Astrocyte of the hippocampus (primary cell): ENCODE measurements at places on chromosomes 13 and 19.
A peak's percentile ranks its signal among the peaks of the same experiment; 100 is the strongest.

DNA sequence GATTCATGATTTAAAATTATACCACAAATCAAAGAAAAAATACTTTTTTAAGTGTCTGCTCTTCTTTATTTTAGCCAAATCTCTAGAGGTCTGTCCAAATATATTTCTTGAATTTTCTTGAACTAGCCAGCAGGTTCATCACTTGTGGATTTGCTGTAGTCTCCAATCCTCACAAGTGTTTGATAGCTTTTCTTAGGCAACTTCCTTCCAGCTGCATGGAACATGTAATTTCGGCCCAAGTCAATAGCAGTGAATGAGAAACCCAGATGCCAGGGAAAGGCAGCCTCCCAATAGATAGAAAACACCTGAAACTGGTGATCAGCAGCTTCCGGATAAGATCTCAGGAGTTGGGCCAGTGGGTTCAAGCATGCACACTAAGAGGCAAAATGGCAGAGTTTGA, 15.6 kb upstream of the RNASEH2B start:
- DNase-seq = no peak

DNA sequence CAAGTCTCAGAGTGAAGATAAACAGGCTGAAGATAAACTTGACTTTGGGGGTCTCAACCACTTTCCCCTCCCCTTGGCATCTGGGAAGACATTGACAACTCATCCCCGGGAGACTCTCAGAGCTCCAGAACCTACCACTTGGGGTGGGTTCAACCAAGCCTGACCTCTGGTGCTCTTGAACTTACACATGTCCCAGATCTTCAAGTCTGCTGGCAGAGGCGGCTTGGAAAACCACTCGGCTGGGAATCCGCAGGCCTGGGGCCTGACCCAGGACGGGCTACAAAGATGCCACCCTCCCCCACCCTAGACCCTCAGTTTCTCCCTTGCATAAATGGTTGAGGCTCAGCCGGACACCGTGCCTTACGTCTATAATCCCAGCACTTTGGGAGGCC, 512 bp downstream of the LRRC8E start:
- no peak for DNase-seq

DNA sequence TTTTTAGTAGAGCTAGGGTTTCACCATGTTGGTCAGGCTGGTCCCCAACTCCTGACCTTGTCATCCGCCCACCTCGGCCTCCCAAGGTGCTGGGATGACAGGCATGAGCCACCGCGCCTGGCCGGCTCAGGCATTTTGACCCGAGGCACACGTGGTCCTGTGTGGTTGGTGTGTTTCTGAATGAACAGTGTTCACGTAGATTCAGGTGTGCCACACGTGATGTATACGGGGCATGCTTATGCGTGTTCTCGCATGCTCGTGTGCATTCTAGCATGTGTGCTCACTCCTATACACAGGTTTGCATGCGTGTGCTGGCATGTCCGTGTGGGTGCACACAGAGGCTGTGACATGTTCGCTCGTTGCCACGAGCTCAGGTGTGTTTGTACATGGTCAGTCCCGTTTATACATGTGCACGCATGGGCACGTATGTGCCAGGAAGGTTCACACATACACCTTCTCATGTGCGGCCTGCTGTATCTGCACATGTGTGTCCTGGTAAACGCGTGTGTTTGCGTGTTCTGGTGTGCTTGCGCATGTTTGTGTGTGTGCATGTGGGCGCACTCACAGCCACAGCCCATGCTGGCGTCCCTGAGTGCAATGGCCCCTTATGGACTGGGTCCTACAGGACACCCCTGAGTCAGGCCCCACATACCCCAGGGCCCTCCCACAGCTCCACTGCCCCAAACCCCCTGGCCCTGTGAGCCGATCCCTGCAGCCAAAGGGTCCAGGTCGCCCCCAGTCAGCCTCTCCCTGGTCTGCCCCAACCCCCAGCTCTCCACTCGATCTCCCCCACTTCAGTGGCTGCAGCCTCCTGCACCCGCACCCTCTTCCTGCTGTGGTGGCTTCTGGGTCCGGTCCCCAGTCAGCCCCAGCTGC, 20.6 kb upstream of the TCF3 start:
- no peak for DNase-seq

DNA sequence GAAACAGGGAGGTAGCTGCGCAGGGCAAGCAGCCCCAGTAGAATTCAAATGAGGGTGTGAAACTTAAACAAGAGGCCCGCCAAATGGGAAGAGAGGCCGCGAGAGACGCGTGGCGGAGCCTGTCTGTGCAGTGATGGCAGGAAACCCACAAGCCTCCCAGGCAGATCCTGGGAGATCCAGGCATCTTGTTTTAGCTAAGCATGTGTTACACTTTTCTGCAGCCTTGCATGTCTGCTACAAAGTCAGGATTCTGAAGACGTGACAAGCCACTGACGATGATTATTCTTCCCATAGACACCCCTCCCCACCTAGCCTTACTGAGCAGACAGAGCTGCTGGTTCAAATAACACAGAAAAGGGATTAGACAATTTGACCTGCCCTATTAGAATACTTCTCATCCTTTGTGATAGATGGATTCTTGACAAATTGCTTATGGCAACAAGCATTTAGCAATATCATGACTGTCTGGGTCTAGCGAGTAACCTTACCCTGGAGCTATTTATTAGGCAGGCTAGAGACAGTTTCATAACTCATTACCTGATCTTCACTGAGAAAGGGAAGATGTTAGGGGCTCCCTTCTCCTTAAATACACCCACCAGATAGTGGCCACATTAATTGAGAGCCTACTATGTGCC, 185.2 kb upstream of the IRS2 start:
- peak; percentile 18 for DNase-seq

DNA sequence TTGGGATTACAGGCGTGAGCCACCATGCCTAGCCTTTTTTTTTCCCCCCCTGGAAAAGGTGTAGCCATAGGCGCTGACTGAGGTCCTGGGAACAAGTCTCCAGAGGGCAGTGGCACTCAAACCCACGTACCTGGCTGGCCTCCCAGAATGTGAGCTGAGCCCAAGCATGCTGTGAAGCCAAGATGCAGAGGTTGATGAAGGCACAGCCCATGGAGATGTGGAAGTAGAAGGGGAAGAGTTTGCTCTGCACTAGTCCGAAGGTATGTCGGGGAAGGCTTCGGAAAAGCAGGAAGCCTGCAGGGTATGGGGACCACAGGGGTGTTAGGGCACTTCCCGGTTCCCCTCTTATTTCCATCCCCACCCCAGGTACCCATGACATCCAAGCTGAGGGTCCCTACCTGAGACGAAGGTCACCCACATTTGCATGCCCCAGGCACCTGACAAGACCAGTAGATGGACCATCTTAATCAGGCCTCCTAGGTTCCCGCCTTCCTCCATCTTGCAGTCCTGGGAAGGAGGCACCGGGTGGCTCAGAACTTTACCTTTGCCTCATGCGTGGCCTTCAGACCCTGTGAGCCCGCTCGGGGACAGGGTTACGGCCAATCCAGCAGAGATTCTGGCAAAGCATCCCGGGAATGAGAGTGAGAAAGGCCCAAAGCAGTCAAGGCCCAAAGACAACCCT, 805 bp downstream of the TMEM205 start:
- no peak for DNase-seq

DNA sequence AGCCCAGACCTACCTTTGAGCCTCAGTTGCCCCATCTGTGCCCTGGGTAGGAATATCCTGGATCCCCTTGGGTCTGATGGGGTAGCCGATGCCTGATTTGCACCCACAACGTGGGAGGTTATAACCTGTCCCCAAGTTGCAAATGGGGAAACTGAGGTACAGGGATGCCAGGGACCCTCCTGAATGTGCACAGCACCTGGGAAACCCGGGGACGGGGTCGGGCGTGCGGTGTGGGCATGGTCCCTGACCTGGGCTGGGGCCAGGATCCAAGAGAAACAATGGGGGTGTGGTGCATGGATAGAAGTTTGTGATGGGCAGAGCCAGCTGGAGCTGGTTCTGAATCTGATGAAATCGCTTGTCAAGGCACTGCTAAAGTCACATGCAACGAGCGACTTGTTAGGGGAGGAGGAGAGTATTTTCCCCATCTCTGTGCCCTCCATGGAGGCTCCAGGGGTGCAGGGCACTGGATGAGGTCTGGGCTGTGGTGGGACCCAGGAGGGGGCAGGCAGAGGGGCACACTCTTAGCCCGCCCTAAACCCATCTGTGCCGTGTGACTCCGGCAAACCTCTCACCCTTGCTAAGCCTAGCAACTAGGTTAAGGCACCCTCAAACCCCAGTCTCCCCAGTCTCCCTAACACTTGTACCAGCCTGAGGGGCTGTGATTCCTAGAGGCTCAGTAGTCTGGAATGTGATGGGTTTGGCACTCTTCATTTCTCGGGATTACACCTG, 749 bp downstream of the GDF15 start:
- DNase-seq = no peak

DNA sequence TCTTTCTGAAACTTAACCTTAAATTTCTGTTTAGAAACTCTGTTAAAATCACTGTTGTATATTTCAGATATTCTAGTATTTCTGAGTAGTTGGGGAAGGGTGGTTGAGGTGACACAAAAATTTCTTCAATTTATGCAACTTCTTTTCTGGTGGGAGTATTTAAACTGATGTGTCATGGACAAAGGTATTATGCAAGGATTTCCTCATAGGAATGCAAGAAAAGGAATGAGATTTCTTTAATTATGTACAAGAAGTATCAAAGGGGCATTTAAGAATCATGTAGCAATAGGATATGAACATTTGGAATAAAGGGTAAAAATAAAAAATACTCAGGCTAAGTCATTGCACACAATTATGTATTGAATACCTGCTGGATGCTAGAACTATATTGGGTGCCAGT, 575.8 kb upstream of the KLF12 start:
- no peak for DNase-seq

DNA sequence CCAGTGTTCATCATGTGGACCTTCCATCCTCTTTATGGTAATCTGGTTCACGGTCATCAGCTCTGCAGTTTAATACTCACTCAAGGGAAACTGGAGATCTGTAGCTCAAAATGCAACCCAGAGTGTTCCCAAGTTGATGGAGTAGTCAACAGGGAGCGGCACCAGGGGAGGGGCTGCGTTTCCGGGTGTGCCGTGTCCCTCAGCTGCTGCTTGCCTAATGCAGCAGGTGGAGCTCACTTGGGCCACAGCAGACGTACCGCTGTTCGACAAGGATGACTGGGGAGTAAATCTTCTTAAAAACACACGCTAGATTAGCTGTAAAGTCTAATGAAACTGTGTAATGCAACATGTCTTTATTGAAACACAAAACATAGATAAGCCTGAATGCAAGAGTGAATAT, 81.1 kb downstream of the TNFSF13B start:
- DNase-seq = no peak

DNA sequence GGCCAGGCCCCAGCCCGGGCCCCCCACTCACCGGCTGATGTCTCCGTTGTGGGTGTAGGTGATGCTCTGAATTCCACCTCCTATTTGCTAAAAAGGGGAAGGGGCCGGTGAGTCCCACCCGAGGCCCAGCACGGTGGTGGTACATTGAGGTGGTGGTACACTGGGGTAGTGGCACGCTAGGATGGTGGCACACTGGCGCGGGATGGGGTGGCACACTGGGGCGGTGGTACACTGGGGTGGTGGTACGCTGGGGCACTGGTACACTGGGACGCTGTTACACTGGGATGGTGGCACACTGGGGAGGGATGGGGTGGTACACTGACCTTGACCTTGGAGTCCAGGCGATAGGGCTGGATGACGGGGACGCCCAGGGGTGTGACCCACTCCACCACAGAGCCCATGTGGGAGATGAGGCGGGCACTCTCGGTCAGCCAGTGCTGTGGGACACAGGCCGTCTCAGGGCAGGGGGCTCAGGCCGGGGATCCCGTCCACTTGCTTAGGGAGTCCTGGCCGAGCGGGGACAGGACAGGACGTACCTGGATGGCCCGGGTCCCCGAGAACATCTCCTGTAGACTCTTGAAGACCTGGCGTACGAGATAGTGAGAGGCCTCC, 14.6 kb downstream of the POLRMT start:
- no peak for DNase-seq

DNA sequence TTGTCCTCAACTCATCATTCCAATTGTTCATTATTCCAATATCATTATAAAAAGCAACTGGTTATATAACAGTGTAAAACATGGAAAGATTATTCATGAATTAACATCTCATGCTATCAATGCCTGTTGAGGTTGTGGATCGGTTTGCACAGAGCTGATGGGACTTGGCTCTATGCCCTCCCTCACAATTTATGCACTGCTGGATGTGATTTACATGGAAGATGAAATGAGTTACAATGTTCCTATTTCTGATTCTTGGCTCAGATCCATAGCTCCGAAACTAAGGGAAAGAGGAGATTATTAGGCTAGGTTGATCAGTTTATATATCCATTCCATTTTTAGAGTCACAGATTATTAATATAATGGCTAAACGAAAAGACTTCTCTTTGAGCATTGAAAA, 38.6 kb downstream of the SCEL start:
- DNase-seq = no peak

DNA sequence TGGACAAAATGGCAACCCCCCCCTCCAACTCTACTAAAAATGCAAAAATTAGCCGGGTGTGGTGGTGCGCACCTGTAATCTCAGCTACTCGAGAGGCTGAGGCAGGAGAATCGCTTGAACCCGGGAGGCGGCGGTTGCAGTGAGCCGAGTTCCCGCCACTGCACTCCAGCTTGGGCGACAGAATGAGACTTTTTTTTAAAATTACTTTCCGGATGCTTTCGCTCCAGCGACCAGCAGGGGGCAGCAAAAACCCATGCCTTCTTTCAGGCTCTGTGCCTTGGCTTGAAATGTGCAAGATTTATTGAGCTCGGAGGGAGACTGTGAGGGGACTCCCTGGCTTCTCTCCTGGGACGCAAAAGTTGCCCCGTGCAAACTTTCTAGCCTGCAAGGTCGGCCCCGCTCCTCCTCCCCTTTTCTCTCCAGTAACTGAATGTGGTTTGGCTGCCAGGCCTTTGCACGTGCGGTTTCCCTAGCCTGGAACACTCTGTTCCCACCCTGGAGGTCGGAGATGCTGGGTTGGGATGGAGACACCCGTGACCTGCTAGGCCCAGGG, 61.4 kb upstream of the NFIC start:
- peak; percentile 83 for DNase-seq

- no peak for DNase-seq
Measured at GRCh38 chr13:79108914-79109643, 297.0 kb downstream of the RBM26 start.

- no peak for DNase-seq
Measured at GRCh38 chr19:46020819-46021125, 2.1 kb downstream of the PGLYRP1 start.

- DNase-seq = no peak
Measured at GRCh38 chr19:10037367-10037766, 24.1 kb downstream of the RDH8 start.

DNA sequence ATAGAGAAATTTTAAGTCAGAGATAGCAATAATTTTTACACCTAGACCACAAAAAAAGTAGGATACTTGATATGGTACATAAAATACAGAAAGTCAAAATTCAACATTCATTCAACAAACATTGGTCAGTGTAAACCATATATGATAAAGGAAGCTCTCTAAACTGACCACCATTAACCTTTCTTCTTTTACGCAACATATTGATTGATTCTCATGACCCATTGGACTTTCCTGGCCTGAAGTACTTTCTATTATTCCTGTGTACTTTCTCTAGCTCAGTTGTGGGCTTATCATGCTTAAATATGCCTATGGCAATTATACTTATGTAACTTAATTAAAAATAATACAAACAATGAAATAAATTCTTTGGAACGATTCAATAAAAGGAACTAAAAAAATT, 10.7 kb downstream of the PIBF1 start:
- no peak for DNase-seq
